ENCODE measurements at places on chromosomes 6 and 20.

- DNase-seq: no peak
Measured at GRCh38 chr20:1827974-1828785, 67.0 kb upstream of the SIRPA start.

DNA sequence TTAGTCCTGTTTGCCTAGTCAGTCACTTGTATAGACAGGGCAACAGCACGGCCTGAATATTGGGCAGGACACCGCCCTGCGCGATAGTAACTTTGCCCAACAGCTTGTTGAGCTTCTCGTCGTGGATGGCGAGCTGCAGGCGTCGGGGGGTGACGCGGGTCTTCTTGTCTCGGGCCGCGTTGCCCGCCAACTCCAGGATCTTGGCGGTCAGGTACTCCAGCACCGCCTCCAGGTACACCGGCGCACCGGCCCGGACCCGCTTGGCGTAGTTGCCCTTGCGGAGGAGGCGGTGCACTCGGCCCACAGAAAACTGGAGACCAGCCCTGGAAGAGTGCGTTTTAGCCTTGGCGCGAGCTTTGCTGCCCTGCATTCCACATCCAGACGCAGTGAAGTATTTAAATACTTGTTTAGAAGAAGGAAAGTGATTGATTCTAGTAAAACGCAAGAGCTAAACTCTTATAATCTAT lies 92.8 kb upstream of the BTN3A2 start:
- no peak for DNase-seq

DNA sequence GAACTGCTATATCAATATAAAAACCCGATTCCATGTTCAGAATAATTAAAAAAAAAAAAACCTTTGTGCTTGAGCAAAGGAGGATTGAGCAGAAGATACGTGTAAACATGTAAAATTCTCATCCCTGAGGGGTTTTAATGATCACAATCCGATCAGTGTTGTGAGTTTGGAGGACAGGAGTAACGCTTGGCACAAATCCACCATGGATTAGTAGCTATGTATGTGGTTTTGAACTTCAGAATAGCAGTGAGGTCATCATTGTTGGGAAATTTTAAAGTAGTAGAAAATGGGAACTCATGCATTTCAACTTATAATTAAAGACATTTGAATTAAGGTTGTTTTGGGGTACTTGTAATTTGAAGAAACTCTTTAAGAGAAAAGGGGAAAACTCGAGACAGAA lies 203.2 kb downstream of the RPS12 start:
- no peak for DNase-seq

DNA sequence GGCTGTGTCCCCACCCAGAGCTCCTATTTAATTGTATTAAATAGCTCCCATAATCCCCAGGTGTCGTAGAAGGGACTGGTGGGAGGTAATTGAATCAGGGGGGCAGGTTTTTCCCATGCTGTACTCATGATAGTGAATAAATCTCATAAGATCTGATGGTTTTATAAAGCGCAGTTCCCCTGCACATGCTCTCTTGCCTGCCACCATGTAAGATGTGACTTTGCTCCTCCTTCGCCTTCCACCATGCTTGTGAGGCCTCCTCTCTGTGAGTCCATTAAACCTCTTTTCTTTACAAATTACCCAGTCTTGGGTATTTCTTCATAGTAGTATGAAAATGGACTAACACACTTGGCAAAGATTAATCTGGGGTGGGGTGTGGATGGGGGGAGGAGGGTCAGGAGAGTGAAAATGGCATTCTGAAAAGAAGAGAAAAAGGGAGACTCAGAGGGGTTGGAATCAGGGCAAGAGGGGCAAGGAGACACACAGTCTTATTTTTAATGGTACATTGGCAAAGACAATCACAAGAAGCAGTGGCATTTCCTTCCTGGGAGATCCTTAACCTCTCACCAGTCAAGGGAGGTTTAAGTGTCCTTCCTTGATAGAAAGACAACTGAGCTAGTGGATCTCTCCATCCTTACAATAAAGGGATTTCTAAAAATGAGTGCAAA lies 37.5 kb upstream of the NOX3 start:
- DNase-seq: no peak

GRCh38 chr20:62745952-62746288 lies 37.3 kb downstream of the NTSR1 start:
- no peak for DNase-seq

DNA sequence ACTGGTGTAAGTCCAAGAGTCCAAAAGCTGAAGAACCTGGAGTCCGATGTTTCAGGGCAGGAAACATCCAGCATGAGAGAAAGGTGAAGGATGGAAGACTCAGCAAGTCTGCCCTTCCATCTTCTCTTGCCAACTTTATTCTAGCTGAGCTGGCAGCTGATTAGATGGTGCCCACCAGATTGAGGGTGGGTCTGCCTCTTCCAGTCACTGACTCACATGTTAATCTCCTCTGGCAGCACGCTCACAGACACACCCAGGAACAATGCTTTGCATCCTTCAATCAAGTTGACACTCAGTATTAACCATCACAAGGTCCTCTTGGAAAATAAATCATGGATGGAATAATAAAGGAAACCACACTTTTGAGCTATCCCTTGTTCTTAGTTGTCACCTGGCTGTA lies 121.2 kb downstream of the MAP3K7 start:
- DNase-seq: no peak

GRCh38 chr6:77740380-77740779 lies 87.5 kb downstream of the MEI4 start:
- DNase-seq: peak; percentile 2

DNA sequence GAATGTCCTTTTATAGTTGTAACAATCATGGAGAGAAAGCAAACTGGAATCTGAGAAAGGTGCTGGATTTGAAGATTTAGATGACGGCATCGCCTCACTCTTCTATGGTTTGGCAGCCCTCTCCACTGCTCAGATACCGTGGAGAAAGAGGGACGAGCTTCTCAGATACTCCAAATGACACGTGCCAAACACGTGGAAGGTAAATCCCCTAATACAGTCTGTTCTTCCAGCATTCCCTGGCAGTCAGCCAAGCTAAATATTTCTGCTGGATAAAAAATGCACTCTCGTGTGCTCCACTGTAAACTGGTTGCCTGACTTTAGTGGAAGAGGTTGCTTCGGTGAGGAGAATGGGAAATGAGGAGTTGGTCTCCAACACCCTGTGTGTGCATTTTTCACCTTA lies 16.7 kb upstream of the PRDM1 start:
- DNase-seq: peak; percentile 30

GRCh38 chr20:57223648-57224489 lies 42.6 kb downstream of the BMP7 start:
- no peak for DNase-seq

DNA sequence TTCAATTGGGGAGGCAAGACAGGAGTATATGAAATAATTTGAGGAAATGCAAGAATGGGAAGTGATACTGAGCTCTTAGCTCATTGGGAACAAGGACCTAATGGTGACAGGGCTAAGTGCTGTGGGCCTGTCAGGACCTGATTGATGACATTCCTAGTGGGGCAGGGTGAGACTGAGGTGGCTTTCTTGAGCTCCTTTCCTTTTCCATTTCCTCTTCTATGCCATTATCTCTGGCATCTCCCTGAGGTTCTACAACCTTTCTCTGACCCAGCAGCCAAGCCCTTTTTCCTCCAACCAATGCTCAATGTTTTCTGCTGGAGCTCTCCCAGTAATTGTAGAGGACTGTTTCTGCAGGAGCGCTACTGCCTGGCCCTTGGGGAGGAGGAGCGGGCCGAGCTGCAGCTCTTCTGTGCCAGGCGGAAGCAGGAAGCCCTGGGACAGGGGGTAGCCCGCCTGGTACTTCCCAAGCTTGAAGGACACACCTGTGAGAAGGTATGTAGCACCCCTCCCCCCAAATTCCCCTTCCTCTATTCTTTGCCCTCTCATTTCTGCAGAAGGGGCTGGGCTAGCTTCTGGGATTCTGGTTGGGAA lies 2.8 kb upstream of the TOMM6 start:
- DNase-seq: no peak

DNA sequence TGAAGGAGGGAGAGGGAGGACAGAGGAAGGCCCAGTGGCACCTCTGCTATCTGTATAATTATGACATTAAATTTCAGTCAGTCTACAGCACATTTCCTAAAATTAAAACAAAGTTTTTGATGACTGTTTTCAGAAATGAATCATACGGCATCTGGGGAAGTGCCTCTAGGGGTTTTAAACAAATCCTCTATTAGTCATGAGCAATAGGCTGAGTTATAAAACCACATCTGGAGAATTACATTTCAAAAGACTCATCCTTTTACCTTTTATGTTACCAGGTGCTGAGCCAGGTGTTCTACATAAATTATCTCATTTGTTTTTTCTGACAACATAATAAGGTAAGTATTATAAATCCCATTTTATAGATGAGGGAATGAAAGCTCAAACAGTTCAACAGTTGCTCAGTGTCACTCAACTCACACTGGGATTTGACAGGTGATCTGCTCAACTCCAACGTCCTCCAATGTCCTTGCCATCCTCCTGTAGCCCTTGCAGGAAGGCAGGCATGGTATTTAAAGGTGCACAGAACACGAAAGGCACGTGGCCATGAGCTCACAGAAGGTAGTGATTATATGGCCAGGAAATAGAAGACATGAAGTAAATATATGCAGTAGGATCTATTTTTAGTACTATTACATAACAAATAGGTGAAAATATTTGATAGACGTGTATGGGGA lies 184.2 kb upstream of the MAN1A1 start:
- DNase-seq: peak; percentile 36

DNA sequence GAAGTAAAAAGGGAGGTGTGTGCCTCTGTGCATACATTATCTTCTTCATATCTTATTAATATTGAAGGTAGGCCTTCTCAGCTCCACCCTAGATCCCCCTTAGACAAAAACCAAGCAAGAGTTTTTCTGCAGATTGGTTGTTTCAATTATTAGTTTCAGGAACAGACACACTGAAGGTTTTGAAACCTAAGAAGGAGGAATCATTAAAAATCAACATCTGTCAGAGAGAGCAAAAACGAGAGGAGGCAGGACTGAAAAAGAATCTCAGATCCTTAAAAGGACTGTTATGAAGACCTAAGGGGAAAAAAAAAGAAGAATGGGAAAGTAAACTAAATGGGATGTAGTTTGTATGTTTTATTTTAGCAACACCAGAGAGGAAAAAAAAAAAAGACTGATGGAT lies 560.8 kb upstream of the JAG1 start:
- DNase-seq: no peak

GRCh38 chr6:31888276-31889258 lies 8.9 kb downstream of the EHMT2 start:
- DNase-seq: no peak

DNA sequence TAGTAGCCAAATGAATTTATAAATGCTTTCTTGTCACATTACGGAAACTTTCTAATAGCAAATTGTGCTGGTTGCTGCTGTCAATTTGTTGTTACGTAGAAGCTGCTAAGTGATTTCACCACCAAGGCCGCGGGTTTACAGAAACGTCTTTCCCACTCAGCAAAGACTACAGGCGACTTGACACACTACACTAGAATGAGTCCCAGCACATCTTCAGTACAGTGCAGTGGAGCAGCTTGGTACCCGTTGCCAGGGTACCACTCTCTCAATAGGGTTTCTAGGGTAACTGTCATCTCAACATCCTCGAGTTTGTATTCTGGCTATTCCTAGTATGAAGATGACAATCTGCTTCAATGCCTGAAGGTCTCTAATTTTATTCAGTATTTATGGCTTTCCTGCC lies 22.7 kb upstream of the ZDHHC14 start:
- DNase-seq: no peak

GRCh38 chr6:23245572-23245971 lies 676.2 kb downstream of the HDGFL1 start:
- DNase-seq: no peak

GRCh38 chr6:159527351-159527750 lies 165.7 kb downstream of the SOD2 start:
- no peak for DNase-seq

DNA sequence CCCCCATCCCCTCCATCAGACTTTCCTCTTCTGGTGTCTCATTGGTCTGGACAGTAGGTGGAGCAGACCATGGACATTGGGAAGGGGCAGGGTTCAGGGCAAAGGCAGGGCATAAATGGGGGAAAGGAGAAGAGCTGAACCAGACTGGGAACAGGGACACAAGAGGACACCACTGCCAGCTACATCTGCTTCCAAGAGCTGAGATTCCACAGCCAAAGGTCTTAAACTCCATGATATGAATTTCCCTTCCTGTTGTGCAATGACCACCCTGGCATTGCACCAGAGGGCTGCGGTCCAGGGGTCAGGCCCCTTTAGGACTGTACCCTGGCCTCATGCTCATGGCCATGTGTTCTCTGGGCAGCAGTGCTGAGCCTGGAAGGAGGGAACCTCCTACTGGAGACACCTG lies 137.9 kb downstream of the MAFB start:
- DNase-seq: no peak

GRCh38 chr6:129889580-129889979 lies 28.5 kb upstream of the TMEM244 start:
- DNase-seq: peak; percentile 58

GRCh38 chr6:127516662-127517273 lies 2.4 kb downstream of the MTCL3 start:
- peak; percentile 24 for DNase-seq

DNA sequence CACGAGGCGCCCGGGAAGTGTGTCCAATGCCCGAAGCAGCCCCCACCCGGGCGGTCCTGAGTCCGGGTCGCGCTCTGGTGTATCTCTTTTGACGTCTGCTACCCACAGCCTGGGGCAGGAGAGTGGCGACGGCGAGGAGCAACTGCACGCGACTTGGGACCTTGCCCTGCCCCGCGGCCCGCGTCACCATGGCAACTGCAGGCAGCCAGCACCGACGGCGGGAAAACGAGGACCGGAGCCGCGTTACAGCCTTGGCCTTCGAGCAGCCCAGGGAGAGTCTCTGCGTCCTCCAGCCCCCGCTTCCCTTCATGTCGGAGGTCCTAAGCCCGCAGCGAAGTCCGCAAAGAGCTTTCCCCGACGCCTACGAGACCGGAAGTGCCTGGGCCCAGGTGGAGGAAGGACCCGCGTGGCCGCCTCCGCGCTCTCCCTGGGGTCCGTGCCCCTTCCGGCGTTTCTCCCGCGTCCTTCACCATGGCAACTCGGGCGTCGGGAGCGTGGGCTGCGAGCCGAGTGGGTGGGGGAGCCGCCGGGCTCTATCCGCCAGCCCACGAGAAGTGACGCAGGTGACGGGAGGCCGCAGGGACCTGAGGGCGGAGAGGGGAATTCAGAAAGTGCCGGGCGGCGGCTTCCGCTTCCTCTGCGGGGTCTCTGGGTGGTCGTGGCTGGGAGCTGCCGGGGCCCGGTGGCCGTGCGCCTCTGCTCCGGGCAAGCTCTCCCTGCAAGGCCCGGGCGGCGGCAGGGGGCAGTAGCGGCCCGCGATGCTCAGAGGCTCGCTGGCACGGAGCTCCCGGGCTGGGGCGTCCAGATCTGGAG lies 88.6 kb upstream of the TGM3 start:
- peak; percentile 17 for DNase-seq

- DNase-seq: no peak
Measured at GRCh38 chr6:53192682-53193188, 44.1 kb upstream of the GCM1 start.
